Osteocyte (in vitro differentiated cells): ENCODE measurements at places on chromosomes 13 and 19. TPM values are rescaled to one million over a fixed set of nuclear protein-coding genes. Genes with fewer than 3 reads are reported as not detected.

B3GNT3 gene
- total RNA-seq: not detected in 2 replicates

TPTE2 gene
- total RNA-seq: not detected in 2 replicates

PDX1 gene
- not detected in 2 replicates for total RNA-seq

ZNF324 gene
- 12.9 and 14.8 TPM in 2 replicates for total RNA-seq

F2RL3 gene
- 0.08 TPM in 1 of 2 replicates, not detected in the other for total RNA-seq

SPTBN4 gene
- 0.48 and 0.63 TPM in 2 replicates for total RNA-seq

MLNR gene
- not detected in 2 replicates for total RNA-seq

IGFLR1 gene
- 2.3 and 3.1 TPM in 2 replicates for total RNA-seq

ASF1B gene
- 4.5 and 5.5 TPM in 2 replicates for total RNA-seq

ZNF846 gene
- 15.3 and 16.0 TPM in 2 replicates for total RNA-seq

OLFM2 gene
- total RNA-seq: 208 and 236 TPM in 2 replicates

TMEM238 gene
- total RNA-seq: 0.70 and 1.1 TPM in 2 replicates

WTIP gene
- 25.7 and 32.5 TPM in 2 replicates for total RNA-seq

ZNF677 gene
- total RNA-seq: 24.8 and 28.4 TPM in 2 replicates

CEACAM3 gene
- total RNA-seq: not detected in 2 replicates

PCDH8 gene
- not detected in 2 replicates for total RNA-seq

CYP4F3 gene
- total RNA-seq: not detected in 2 replicates

ZNF180 gene
- 7.0 and 8.9 TPM in 2 replicates for total RNA-seq

CCDC106 gene
- 25.9 and 28.1 TPM in 2 replicates for total RNA-seq

PRR20C gene
- not detected in 2 replicates for total RNA-seq

ZSCAN4 gene
- not detected in 2 replicates for total RNA-seq

MISP3 gene
- 1.8 and 2.1 TPM in 2 replicates for total RNA-seq

TUBB4A gene
- not detected in 2 replicates for total RNA-seq

PSG1 gene
- total RNA-seq: not detected in 2 replicates

SIGLEC5 gene
- total RNA-seq: not detected in 2 replicates

PLK5 gene
- 0.54 TPM in 1 of 2 replicates, not detected in the other for total RNA-seq

ZNF546 gene
- total RNA-seq: 5.6 and 7.3 TPM in 2 replicates

SLC25A41 gene
- total RNA-seq: 0.27 TPM in 1 of 2 replicates, not detected in the other

AXL gene
- 250 and 265 TPM in 2 replicates for total RNA-seq

TMEM190 gene
- not detected in 2 replicates for total RNA-seq

EPN1 gene
- total RNA-seq: 142 and 148 TPM in 2 replicates

NUP62 gene
- 57.7 and 65.1 TPM in 2 replicates for total RNA-seq

OR7A5 gene
- not detected in 2 replicates for total RNA-seq

DACH1 gene
- total RNA-seq: 0.34 and 0.54 TPM in 2 replicates

CGB8 gene
- not detected in 2 replicates for total RNA-seq

PGLYRP2 gene
- total RNA-seq: not detected in 2 replicates

CCDC159 gene
- 22.4 and 28.1 TPM in 2 replicates for total RNA-seq

C19orf18 gene
- 1.4 and 1.8 TPM in 2 replicates for total RNA-seq

MATK gene
- not detected in 2 replicates for total RNA-seq

ZNF135 gene
- 5.5 and 5.9 TPM in 2 replicates for total RNA-seq

CD209 gene
- total RNA-seq: not detected in 2 replicates

ATP11A gene
- total RNA-seq: 15.2 and 15.7 TPM in 2 replicates

ZNF570 gene
- 7.3 and 8.1 TPM in 2 replicates for total RNA-seq

ZNF573 gene
- total RNA-seq: 12.7 and 13.3 TPM in 2 replicates
